ENCODE measurements at places on chromosomes 6 and 20. TPM values are rescaled to one million over a fixed set of nuclear protein-coding genes. Genes with fewer than 3 reads are reported as not detected.

DNA sequence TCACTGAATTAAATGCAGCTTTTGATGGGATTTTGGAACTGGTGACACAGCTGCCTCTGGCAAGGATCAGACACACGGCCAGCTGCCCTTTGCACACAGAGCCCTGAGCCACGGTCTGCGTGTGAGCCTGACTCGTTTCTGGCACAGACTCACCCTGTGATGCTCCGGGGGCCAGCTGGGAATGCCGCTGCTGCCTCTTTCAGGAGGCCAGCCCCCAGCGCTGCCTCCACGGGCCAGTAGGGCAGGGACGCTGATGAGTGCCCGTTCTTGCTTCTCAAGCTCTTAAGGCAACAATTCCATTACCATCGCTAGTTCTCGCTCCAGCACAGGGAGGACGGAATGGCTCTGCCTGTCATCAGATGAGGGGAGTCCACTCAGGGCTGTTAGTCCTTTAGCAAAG, 61.6 kb downstream of the IRF4 start:
- peak; percentile 80 for DNase-seq

DNA sequence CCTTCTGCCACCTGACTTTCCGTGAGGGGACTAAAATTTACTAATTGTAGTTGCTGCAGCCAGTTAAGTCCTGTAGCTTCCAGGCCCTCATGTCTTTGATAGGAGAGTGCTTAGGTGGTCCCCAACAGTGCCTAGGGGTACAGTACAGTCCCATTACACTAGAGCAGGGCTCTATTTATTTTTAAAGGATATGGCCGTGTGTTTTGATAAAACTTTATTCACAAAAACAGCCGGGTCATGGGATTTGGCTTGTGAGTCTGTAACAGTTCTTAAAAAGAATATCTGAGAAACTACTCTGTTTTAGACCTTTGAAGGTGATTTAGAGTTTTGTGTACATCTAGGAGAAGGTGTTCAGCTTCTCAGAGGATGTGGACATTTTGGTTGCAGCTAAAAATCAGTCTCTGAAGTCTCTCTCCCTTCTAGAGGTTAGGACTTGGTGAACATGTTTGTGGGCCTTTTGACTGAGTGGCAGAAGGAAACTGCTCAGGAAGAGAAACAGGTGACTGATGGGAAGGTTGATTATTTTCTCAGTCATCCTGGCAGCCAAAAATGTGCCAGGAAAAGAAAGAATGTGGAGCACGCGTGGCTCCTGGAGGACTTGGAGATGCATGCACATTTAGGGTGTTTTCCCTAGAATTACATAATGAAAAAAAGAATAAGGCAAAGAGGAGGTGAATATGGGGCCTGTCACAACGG, 57.4 kb downstream of the VAPB start:
- DNase-seq, result no peak

PACSIN1 gene
- not detected for total RNA-seq

LCA5 gene
- total RNA-seq, result 5.6 TPM

TBC1D32 gene
- total RNA-seq, result 21.0 TPM

All from fibroblast of lung (primary cell).